Activated CD8-positive, alpha-beta T cell treated with anti-CD3 and anti-CD28 coated beads for 36 hours (primary cell): ENCODE measurements at places on chromosomes 7 and 10. TPM values are rescaled to one million over a fixed set of nuclear protein-coding genes. Genes with fewer than 3 reads are reported as not detected.

- H3K36me3 ChIP-seq = peaks cover 3% of the 10 kb centered on the region
- H3K4me3 ChIP-seq = no peak overlapping the region
- H3K27me3 ChIP-seq = peaks cover 2% of the 10 kb centered on the region
These were observed 3.5 kb upstream of the CCDC126 start for GRCh38 chr7:23593706-23594105.

The MTERF1 gene
- 15.9 TPM for total RNA-seq

The RTKN2 gene
- total RNA-seq = 1.4 TPM

- H3K4me1 ChIP-seq = no peaks in the 10 kb centered on the region
- no peak overlapping the region for H3K27ac ChIP-seq
- no peak for DNase-seq
These were observed 377.7 kb downstream of the GLRX3 start for GRCh38 chr10:130513686-130514476.

The STOX1 gene
- total RNA-seq = 0.36 TPM
